Left ventricle myocardium inferior (tissue), 1 donor: ENCODE measurements at places on chromosomes 2 and 18. TPM values are rescaled to one million over a fixed set of nuclear protein-coding genes. Genes with fewer than 3 reads are reported as not detected.

Gene ZNF396
- total RNA-seq: 0.71 TPM

Gene FBXO11
- total RNA-seq: 34.7 TPM

Gene CKAP2L
- total RNA-seq: 0.38 TPM

Gene ZC3H6
- 23.5 TPM for total RNA-seq

Gene PXDN
- total RNA-seq: 15.7 TPM

Gene ST8SIA3
- not detected for total RNA-seq

Gene ZNF532
- 59.3 TPM for total RNA-seq

Gene PID1
- total RNA-seq: 7.8 TPM

Gene ABCB11
- 0.05 TPM for total RNA-seq

Gene ALLC
- not detected for total RNA-seq

GRCh38 chr2:86218124-86218523 lies 18.9 kb downstream of the MRPL35 start:
- DNase-seq: no peak

- peak; percentile 45 for DNase-seq
These were observed 537 bp downstream of the AGFG1 start for GRCh38 chr2:227472265-227473121.

DNA sequence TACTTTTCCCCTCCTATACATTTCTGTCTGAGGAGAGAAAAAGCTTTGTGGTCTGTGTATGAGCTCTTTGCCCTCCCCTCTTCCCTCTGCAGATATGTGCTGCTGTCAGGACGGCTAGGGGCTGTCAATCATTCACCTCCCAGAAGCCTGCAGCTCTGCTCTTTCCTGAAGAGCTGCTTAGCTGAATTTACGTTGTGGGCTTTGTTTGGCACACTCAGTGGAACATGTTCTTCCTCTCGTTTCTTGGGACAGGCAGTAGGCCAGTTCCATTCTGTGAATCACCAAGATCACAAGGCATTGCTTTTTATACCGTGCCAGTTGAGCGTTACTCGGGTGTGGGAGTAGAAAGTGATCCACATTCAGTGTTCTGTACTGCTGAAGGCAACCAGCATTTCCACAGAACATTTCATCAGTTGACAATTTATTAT lies 136.7 kb downstream of the LAMA3 start:
- DNase-seq: peak; percentile 42

DNA sequence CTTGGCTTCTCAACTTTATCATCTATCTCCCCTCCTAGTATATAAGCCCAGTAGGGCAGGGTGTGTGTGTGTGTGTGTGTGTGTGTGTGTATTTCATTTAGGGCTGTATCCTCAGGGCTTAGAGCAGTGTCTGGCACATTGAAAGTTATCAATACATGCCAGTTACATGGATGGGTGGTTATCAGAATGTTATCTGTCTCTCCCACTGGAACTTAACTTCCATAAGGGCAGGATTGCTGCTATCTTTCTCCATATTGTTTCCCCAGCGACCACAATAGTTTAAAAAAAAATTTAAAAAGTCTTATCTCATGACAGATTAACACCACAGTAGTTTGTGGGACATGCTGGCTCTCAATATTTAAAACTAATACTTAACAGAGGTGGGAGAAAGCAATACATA lies 488.9 kb downstream of the PLCL1 start:
- DNase-seq: no peak

DNA sequence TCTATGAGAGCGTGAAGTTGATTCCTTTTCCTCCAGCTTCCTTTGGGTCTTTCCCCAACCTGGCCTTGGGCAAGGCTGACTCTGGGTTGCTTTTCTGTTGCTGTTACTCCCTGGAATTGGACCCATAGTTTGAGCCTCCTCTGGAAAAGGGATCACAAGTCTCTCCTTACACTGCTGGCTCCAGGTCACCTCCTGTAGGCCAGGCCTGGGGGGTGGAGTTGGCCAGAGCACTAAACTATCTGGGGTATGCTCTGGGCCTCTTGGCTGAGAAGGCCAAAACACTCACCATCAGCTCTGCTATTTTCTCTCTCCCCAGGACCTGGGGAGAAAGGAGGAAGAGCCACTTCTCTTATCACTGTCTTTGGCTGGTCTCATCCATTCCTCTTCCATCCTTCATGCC lies 56.5 kb upstream of the NCOA1 start:
- peak; percentile 50 for DNase-seq

DNA sequence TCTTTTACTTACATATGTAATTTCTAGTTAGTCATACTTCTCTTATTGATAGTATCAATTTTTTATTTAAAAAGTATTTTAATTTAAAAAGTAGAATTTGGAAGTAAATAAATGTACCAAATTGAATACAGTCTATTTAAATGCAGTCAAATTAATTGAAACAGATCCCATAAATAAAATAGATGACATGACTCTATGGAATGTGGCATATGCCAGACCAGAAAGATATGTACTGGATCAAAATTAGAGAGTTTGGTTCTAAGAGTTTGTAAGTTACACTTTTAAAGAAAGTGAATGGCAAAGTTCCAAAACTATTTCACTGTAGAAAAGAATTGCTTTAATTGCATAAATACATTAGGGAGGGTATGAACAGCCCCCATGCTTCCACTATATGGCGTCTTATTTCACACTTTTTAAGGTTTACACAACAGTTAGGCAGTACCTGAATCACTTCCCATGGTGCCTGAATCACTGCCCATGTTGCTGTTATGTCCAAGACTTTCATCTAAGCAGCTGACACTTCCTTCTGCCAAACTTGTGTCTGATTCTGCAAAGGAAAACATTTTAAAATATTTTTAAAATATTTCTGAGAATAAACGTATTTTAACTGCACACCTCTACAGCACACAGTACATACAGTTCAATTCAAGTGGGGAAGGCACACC lies 25.2 kb downstream of the IFIH1 start:
- DNase-seq: no peak

DNA sequence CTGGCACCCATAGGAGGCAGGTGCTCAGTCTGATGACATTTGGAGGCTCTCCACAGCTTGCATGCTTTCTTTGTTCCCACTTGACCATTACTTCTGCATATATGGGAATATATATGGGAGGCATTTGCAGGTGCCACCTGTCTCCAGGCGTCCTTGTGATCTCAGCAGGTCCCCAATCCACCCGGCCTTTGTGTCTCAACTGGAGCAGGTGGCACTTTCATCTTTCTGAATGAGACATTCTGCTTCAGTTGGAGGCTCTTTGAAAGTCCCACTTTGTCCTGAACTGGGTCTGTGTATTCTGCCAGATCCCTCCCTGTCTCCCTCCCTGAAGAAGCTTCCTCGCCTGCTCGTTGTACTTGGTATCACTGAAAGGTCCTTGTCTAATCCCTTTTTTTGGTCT lies 318.1 kb upstream of the EPAS1 start:
- DNase-seq: no peak

GRCh38 chr2:27720004-27720551 lies 51.4 kb upstream of the MRPL33 start:
- DNase-seq: no peak

GRCh38 chr2:120842456-120843439 lies 107.1 kb downstream of the GLI2 start:
- no peak for DNase-seq

- DNase-seq: no peak
These were observed 23.1 kb upstream of the FAHD2A start for GRCh38 chr2:95379371-95379831.

DNA sequence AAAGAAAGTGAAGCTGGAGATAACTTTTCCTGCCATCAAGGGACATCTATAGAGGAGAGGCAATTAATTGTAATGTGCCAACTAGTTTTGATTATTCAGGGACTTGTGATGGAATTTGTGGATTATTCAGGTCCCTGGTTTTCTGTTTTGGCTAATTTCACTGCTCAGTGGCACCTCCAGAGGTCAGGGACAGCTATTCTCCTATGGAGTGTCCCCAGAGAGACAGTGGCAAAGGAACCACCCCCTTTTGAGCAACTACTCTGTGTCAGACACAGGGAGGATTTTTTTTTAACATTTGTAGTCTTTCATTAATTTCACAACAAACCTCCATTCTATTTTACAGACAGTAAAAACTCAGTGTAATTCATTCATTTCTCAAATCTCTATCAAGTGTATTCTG lies 206.0 kb upstream of the SPRED2 start:
- DNase-seq: no peak

GRCh38 chr2:173962031-173962430 lies 3.1 kb downstream of the SP3 start:
- no peak for DNase-seq

GRCh38 chr2:64988420-64989125 lies 626 bp upstream of the SLC1A4 start:
- DNase-seq: peak; percentile 53

DNA sequence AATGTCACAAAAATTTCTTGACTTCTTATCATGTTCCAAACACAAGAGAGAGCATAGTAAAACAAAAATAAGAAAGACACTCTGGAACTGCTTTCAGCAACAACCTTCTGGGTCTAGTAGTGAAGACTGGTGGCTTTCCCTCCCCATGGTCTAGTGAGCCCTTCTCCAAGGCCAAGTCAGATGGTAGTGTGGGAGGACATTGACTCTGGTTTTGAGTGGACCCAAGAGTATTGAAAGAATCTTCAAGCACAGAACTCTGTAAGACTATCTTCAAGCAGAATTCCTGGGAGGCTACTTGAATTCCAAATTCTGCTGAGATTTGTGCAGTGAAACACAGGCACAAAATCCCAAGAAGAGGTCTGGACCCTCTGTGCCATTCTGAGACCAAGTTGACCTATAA lies 21.1 kb downstream of the ANTXR1 start:
- no peak for DNase-seq

DNA sequence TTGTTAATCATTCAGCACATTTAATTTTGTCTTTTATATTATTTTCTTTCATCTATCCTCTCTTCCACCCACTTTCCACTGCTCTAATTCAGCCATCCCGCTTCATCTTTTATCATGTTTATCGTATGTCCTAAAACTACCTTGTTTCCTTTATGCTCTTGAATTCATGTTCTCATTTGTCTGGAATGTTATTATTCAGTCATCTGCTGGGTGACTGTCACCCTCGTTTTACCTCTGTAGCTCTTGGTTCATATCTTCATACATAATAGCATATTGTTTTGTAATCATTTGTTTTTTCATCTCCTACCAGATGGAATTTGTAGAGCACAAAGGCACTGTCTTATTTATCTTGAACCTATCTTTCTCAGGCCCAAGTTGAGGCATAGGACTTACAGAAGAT lies 37.0 kb downstream of the SMCHD1 start:
- no peak for DNase-seq

GRCh38 chr2:20291106-20291564 lies 59.5 kb downstream of the PUM2 start:
- no peak for DNase-seq

DNA sequence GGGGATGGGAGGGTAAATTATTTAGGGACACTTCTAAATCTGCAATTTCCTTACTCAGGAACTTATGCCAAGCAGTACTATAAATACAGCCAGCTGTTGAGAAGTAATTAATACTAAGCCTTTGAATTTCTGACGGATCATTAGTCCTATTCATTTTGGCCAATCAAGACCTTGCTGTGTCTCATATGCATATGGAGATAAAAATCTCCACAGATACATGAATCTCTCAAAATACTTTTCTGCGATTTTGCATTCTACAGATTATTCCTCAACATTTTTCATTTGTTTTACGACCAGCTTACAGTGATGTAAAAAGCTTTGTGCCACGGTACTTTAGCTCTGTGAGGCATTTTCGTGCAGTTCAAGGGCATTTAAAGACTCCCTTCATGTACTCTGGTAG lies 16.7 kb downstream of the LANCL1 start:
- no peak for DNase-seq

DNA sequence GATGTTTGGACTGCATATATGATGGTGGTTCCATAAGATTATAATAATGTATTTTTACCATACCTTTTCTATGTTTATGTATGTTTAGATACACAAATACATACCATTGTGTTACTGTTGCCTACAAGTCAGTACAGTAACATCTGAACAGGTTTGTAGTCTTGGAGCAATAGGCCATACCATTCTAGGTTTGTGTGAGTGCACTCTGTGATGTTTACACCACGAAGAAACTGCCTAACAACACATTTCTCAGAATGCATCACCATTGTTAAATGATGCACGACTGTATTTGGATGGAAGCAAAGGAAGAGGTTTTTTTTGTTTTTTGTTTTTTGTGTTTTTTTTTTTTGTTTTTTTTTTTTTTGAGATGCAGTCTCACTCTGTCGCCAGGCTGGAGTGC lies 9.5 kb downstream of the DUSP19 start:
- no peak for DNase-seq

DNA sequence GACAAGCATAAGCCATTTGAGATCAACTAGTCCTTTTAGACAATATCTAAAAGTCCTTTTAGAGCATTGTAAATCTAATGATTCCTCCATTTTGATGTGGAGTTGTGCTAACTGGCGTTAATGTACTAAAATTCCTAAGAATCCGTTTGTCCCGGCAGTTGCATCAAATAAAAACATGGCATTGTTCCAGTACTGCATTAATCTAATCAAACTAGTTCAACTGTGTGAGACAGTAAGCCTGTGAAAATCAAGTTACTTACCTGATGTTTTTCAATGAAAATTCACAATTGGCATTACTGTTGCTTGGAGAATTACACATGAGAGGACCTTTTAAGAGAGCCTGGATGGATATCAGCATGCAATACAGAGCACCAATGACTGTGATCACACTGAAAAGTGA lies 13.3 kb downstream of the TM4SF20 start:
- no peak for DNase-seq

DNA sequence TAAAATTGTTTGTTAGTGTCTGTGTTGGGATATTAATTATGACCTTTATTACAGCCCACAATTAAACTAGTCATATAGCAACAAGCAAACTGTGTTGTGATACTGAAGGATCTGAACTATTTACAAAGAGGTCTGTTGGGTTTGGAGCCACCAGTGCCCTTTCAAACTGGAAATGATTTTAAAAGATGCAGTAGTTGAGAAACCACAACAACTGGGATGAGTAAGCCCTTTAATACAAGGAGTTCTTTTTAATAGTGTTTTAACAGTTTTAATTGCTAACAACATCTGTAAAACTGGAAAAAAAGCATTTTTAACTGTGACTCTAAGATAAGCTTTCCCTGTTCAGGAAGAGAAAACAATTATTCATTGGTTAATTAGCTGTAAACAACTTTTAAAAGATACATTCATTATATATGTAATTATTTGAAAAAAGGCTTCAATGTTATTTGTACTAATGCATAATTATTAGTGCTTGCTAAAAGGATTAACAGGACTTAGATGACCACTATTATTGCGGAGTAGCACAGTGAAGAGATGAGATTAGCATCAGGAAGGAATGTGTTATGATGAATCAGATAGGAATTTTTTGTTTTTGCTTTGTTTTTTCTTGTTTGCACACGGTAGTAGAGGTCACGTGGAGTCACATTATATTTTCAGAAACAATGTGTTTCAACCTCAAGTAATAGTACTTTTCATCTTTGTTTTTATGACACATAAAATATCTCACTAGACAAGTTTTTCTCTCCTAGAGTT lies 392.7 kb upstream of the FANCL start:
- DNase-seq: no peak

GRCh38 chr2:119841550-119841949 lies 81.8 kb downstream of the PTPN4 start:
- DNase-seq: no peak

DNA sequence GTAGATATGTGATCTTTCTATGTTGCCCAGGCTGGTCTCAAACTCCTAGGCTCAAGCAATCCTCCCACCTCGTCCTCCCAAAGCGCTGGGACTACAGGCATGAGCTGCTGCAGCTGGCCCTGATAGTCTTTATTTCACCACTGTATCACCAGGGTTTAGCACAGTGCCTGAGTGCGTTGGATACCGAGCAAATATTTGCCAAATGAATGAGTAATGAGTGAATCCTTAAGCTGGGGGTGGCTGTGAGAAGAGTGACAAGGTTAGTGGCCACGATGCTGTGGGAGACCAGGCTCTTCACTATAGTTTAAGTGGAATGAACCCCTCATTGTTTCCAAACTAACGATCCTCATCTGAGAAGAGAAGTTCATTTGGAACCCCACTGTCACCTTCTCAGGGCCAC lies 60.8 kb upstream of the FAM136A start:
- DNase-seq: no peak
